ENCODE measurements at places on chromosomes 2 and 18.

GRCh38 chr2:215542690-215543089 is 106.8 kb upstream of the FN1 start:
- DNase-seq = no peak
- peaks cover 10% of the 10 kb centered on the region for H3K4me1 ChIP-seq
- H3K27me3 ChIP-seq = no peaks in the 10 kb centered on the region
- H3K4me3 ChIP-seq = no peak overlapping the region

GRCh38 chr2:30514848-30515435 is 67.9 kb downstream of the LCLAT1 start:
- peaks cover 9% of the 10 kb centered on the region for H3K36me3 ChIP-seq
- H3K4me3 ChIP-seq = no peak overlapping the region
- no peaks in the 10 kb centered on the region for H3K27me3 ChIP-seq
- no peak overlapping the region for H3K27ac ChIP-seq
- DNase-seq = no peak

DNA sequence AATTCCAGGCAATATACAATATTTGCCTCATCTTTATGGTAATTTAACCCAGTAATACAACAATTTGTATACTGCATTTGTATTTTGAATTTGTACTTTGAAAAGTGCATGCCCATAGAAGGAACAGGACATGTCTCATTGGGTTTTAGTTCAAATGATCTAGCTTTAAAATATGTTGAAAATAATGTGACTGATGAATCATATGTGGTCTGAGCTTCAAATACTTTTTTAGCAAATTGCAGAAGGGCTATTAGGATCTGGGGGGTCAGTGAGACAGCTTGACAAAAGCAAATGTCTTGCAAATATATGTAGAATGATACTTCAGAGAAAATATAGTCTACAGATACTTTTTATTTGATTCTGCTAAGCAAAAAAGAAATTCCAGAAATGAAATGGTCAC is 248.9 kb downstream of the DCC start:
- no peak for DNase-seq
- no peaks in the 10 kb centered on the region for H3K36me3 ChIP-seq
- no peaks in the 10 kb centered on the region for H3K27me3 ChIP-seq
- H3K4me1 ChIP-seq = no peaks in the 10 kb centered on the region
- no peak overlapping the region for H3K27ac ChIP-seq
- H3K4me3 ChIP-seq = no peak overlapping the region

DNA sequence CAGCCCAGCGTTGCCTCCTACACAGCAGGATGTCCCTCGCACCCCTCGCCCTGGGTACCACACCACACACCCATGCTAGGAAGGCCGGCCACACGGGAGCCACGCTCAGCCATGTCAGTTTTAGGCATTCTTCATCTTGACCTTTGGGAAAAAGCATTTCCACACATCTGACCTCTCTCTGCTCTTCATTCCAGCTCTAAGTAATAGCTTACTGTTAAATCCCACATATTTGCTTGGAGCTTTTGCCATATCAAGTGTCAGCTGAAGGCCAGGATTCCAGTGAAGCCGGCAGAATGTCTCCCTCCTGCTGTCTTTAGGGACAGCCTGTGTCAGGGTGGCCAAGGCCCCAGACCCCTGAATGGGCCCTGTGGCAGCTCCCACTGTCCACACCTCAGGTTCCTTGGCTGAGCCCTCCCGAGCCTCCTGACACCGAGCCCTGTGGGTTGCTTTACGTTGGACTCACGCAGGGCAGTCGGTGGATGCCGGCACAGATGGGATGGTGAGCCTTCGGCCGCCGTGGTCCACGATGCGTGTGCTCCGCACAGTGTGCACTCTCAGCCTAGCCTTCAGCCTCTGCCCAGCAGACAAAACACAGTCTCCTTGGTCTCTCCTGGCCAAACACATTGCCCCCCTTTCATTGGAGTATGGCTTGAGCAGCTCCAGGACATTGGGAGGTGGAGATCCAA is 202.0 kb downstream of the SEPTIN10 start:
- DNase-seq = no peak
- no peak overlapping the region for H3K27ac ChIP-seq
- H3K4me3 ChIP-seq = no peak overlapping the region
- H3K36me3 ChIP-seq = peaks cover 6% of the 10 kb centered on the region
- H3K27me3 ChIP-seq = no peaks in the 10 kb centered on the region

DNA sequence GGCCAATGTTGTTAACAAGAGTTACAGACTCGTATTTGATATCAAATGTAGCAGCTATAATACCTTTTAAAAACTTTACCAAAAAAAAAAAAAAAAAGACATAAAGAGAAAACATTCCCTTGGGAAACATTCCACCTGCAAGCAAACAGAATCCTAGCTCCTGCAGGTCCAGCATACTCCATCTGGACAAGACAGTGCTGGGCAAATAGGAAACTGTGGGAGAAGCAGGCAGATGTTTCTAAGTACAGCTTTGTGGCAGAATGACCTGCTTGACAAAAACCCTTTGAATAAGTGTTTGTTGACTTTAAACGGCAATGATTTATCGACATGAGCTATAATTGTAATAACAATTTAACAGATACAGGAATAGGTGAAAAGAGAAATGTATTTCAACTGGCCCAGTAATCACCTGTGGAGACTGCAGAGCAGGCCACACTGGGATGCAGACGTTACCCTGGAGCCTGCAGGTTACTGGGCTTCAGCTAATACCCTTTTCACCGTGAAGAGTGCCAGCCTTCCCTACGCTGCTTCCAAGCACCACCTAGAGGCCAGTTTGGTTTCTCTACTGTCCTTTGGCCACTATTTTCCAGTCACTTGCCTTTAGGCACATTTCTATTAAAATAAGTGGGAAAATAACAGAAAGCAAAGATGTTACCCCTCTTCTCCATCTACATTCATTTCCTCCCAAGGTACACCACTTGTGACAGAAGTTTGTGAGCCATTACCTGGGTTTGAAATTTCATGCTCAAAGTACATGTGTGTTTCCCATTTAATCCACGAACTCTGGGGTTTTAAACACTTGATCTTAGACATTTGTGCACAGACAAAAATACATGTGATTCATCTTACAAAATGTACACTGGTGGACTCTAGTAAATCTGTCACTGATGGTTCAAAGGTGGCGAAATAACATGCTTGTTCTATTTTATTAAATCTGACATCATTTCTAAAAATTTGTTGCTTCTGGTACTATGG is 96.9 kb upstream of the ZNF397 start:
- DNase-seq = no peak
- H3K4me1 ChIP-seq = no peaks in the 10 kb centered on the region
- H3K27me3 ChIP-seq = no peaks in the 10 kb centered on the region
- H3K27ac ChIP-seq = no peak overlapping the region
- no peak overlapping the region for H3K4me3 ChIP-seq

DNA sequence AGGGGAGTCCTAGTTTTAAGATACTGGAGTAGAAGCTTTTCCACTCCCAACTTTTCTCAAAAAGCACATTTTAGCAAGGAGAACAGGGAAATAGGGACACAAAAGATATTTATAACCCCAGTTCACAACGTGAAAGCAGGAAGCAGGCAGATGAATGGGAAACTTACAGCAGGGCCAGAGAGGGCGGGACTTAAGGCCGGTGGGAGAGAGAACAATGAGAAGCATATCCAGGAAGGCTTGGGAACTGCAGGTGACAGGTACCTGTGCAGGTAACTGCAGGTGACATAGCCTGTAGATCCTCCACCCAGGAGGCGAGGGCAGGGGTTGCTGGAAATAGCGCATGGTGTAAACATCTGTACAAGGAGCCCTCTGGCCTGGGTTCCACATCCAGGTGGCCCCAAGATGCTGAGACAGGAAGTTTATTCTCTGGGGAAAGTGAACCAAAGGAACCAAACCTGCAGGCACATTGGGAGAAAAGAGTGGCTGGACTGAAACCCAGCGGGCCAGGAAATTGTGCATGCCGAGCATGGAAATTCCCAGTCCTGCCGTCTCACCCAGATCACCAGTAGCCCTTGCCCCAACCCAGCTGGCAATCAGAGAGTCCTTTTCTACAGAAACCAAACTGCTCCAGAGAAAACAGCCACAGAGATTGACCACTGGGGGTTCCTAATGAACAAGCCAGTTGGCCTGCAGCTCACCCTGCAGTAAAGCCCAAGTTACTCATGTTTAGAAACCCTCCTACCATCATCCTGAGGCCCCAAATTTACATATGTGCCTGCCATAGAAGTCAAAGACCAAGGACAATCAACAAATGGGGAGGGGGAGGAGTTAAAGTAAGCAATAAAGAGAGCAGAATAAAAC is 24.3 kb upstream of the COL6A3 start:
- DNase-seq = no peak
- no peaks in the 10 kb centered on the region for H3K27me3 ChIP-seq
- H3K4me1 ChIP-seq = peaks cover 11% of the 10 kb centered on the region
- peak overlapping the region; percentile 78 for H3K27ac ChIP-seq
- no peak overlapping the region for H3K4me3 ChIP-seq
- no peaks in the 10 kb centered on the region for H3K36me3 ChIP-seq

DNA sequence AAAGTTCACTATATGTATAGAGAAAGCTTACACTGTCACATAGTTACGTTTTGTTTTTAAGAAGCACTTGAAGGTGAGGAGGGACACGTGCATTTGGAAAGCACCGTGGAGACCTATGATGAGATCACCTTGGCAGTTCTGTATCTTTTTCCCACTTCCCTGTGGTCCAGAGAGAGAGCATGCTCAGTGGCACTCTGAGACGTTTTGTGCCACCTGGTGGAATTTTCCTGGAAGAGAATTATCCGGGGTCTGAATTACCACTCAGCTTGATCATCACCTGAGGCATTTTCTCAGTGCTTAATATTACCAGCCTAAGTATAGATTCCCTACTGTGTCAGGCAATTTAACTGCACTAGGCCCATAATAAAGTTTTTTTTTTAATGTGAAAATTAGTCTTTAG is 469.4 kb upstream of the SMIM21 start:
- no peak overlapping the region for H3K4me3 ChIP-seq
- H3K36me3 ChIP-seq = no peaks in the 10 kb centered on the region
- DNase-seq = no peak
- no peaks in the 10 kb centered on the region for H3K4me1 ChIP-seq

DNA sequence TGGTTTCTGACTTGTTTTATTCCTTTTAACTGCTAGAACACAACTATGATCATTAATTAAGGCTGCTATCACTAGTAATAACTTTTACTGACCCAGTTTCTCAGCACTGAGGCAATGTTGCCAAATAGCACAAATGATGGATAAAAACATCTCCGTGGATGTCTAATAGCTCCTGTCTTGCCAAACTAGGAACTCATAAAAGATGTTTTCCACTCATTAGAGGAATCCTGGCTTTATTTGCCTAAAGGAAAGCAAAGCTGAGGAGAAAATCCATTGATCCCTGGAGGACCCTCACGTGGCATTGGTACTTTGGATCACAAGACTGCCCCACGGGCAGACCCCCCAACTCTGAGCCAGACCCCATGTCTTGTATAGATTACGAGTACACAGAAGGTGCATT is 96.1 kb upstream of the ZNF397 start:
- H3K27me3 ChIP-seq = no peaks in the 10 kb centered on the region
- no peaks in the 10 kb centered on the region for H3K4me1 ChIP-seq

Data from ascending aorta (tissue), 2 donors.